ENCODE measurements at places on chromosomes 3 and 15.
A peak's percentile ranks its signal among the peaks of the same experiment; 100 is the strongest.

DNA sequence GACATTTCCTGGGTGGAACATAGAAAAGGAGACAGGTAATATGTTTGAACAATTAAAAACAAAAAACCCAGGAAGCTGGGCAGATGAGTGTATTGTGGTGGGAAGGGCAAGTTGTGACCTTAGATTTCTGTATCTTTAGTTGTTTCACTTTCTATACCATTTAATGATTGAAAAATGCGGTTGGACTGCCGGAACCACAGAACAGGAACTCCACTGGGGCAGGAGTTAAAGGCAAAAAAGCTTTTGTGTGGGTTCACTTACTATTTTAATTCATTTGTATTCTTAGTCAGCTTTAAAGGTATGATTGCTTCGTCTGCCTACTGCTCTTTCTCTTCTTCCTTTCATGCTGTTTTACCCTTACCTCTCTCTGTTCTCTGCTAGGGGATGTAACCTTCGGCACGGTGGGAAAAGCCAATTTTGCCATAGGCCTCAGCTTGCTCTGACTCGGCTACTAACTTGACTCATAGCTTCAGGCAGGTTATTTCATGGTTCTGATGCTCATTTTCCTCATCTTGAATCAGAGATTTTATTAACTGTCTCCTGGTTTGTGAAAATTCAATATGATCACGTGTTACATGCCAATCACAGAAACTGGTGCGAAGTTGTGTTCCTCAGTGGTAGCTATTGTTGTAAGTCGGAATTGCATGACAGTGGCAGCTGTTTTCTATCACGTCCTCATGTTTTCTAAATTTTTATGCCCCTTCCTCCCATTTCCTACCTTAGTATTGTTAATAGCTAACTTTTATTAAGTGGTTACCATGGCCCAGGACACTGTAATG lies 1.6 kb upstream of the MCTP2 start:
- peak; percentile 19 for DNase-seq

- no peak for DNase-seq
Observed at GRCh38 chr15:75177360-75178071, 24.2 kb upstream of the C15orf39 start.

GRCh38 chr15:74365598-74366445 lies 1.6 kb downstream of the CYP11A1 start:
- no peak for DNase-seq

DNA sequence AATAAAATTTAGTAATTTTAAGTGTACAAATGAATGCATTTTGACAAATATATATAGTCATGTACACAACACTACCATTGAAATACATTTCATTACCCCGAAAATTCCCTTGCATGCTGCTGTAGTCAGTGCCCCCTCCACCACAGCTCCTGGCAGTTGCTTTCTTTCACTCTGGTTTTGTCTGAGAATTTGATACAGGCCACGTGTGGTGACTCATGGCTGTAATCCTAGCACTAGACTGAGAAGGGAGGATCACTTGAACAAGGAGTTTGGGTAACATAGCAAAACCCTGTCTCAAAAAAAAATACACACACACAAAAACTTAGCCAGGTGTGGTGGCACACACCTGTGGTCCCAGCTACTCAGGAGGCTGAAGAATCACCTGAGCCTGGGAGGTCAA lies 65.4 kb downstream of the TFRC start:
- no peak for DNase-seq

DNA sequence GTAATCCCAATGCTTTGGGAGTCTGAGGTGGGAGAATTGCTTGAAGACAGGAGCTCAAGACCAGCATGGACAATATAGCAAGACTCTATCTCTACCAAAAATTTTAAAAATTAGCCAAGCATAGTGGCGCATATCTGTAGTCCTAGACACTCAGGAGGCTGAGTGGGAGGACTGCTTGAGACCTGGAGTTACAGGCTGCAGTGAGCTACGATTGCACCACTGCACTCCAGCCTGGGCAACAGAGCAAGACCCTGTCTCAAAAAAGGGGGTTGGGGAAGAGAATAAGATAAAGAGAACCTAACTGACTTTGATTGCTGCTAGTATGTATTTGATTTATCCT lies 755 bp downstream of the CD200R1 start:
- DNase-seq, result no peak

DNA sequence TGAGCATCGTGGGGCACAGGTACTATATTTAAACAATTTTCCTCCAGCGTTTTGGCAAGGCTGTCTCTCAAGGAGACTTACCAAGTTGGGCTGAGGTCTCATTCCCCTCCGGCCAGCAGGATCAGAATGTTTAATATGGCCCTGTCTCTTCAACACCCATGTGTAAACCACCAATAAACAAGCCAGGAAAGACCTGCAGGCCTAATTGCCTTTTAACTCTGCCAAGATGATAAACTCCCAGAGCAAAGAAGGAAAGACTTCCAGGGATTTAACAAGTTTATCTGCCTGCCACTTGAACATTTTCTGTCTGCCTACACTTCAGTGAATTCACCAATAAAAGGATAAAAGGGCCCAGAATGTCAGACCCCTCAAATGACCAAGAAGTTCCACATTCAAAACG lies 130.3 kb upstream of the WNT5A start:
- no peak for DNase-seq

GRCh38 chr3:72836923-72837322 lies 11.3 kb downstream of the SHQ1 start:
- DNase-seq, result no peak

DNA sequence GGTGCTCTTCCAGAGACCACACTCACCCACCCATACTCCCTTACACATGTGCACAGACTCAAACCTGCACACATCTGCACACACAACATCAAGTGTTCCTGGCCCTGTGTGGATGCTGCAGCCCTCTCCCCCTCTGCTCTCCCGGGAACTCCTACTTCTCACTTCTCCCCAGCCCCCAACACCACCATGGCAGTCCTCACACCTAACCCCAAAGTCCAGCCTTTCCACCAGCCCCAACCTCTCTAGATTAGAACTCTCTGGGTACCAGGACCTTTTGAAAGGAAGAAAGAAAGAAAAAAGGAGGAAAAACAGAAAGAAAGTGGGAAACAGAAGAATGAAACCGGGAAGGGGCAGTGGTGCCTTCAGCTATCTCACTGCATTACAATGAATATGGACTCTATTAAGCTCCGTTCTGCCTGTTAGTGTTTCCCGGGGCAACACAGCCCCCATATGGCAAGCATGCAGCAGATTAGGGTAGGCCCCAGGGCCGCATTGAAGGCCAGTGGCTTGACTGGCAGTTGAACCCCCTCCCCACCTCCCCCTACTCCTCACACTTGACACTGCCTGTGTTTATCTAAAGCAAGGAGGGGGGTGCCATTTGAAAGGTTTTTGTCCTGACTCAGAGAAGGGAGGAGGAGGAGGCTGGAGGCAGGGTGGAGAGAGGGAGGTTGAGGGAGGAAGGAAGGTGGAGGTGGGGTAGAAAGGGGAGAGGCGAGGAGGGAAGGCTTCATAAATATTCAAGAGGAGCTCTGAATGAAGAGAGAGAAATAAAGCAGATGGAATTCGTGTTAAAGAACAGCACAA lies 30.1 kb downstream of the BOC start:
- DNase-seq, result no peak

DNA sequence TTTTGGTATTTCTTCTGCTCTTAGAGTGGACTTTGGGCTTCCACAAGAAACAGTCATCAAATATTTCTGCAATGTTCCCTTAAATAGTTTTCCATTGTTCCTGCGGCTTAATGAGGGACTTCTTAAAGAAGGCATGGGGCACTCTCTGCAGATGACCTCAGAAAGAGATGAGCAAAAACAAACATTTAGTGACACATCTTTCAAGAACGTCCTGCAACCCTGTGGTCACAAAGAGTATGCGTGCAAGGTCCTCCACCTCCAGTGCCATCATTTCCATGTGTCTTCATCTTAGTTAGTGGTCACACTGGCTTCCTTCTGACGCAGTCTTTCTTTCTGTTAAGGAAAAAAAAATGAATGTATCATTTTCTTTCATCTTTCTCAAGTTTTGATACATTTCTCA lies 56.2 kb downstream of the GREM1 start:
- no peak for DNase-seq

DNA sequence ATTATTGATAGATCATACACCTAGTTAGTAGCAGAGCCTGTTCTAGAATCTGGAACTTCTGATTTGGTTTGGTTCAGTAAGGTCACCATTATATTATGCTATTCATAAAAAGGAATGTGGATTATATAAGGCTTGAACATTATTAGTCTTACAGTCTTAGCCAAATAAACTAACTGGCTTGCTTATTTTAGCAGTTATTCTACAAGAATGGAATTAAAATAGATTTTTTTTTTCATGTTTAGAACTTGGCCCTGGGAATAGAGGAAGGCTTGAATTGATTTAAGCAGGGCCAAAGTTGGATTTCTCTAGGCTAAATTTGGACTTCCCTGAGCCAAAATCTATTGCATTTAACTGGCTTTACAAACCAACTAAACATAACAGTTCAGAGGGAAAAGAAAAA lies 24.4 kb downstream of the DTWD1 start:
- no peak for DNase-seq

- DNase-seq, result no peak
Observed at GRCh38 chr15:99019558-99020540, 12.3 kb upstream of the PGPEP1L start.

- DNase-seq, result no peak
Observed at GRCh38 chr3:187458921-187459320, 90.7 kb downstream of the RTP4 start.

DNA sequence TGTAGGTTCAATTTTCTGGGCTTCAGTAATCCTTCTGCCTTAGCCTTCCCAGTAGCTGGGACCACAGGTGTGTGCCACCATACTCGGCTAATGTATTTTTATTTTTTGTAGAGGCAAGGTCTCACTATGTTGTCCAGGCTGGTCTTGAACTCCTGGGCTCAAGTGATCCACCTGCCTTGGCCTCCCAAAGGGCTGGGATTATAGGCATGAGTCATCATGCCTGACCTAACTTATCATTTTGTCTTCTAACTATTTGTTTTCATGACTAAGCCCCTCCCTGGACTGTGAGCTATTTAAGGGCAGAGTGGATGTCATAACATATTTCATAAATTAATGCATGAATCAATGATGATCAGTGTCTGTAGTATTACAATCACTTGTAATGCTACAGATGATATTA lies 56.1 kb upstream of the PIAS1 start:
- DNase-seq, result no peak

- DNase-seq, result peak; percentile 32
Observed at GRCh38 chr3:150545419-150546225, 674 bp downstream of the SERP1 start.

DNA sequence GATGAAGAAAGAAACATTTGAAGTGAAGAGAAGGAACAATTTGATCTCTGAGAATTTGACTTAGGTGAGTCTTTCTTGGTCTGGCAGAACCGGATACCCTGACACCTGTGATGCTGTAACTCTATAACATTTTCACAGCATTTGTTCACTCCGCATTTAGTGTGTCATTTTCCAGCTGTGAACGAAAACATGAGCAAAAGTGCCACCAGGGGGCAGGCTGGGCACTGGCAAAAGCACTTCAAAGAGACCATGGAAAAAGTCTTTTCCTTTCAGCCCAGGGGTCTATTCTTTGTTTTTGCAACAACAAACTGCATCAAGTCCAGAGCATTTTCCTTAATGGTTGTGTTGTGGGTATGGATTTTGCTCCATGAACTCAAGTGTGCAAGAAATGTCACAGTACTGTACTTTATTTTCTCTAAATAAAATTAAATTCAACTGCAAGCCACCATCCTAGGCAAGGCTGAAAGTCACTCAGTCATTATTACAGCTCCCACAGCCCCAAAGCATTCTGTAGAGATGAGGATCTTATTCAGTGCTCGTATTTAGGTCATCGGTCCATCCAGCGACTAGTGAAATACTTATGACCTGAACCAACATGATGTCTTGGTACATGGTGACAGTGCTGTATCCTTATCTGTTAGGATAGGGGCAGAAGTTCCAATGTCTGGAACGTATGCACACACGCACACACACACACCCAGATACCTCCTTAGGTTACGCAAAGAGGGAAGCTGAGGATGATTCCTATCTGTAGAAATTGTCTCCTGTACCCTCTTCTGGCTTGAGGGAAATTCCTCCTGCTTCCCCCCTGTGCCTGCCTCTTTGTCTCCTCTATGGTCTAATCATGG lies 125.5 kb downstream of the GADL1 start:
- DNase-seq, result peak; percentile 67

- peak; percentile 54 for DNase-seq
Observed at GRCh38 chr15:85582131-85583079, 202.0 kb downstream of the AKAP13 start.

GRCh38 chr3:83224101-83224868 lies 1462.8 kb upstream of the GBE1 start:
- DNase-seq, result no peak

DNA sequence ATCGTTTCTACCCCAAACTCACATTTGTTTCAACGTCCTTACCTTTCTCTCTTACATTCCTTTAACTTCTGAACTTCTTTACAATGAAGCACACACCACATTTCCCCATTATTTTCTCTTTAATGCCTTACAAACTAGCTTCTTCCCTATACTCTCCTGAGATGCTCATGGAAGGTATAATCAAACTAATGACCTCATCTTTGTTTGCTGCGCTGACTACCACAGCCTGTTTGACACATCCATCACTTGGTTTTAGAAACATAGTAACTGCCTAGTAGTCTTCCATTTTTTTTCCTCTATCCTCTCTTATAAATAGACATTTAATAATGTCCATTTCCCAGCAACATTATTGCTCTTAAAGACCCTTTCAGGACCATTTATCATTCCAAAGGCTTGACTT lies 230.5 kb upstream of the LRTM1 start:
- no peak for DNase-seq

DNA sequence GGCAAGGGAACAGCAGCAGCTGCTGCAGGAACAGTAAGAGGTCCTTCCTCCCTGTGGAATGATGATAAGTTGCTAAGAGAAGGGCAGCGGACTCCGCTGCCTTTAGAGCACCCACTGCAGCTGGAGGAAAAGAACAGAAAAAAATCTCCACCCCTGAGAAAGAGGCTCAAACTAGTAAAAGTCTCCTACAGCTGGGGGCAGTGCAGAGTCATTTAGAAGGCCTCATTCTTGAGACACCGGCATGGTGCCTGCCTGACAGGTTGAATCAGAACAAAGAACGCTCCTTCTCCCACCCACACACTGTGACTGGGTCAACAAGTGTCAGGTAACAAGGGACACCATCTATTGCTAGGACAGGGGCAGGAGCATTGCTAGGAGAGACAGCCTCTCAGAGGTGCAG lies 188.4 kb downstream of the ABHD5 start:
- no peak for DNase-seq

- no peak for DNase-seq
Observed at GRCh38 chr3:170355738-170356595, 1.5 kb upstream of the SKIL start.

GRCh38 chr3:156792536-156792935 lies 33.6 kb upstream of the LEKR1 start:
- DNase-seq, result no peak

- DNase-seq, result no peak
Observed at GRCh38 chr15:96234109-96234892, 96.2 kb upstream of the NR2F2 start.

DNA sequence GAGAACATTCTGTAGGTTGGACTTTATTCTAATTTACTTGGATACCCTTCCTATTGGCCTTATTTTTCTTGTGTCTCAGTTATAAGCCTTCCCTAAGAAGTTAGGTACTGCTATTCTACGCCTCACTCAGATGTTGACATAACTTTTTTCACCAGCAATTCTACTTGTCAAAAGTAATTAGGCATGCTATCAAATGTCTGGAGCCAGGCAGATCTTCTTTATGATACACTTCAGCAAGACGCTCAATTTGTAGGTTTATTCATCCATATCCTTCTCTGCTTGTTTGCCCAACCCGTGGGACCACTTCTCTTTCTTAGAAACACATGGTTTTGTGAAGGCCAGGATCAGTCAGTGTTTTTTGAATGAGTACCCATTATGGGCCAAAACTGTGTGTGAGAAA lies 36.2 kb upstream of the COL8A1 start:
- DNase-seq, result no peak

Measured in activated CD4-positive, alpha-beta T cell treated with anti-CD3 and anti-CD28 coated beads, Interleukin-2, amount 50 U/mL, for 4 hours (primary cell).